Choroid plexus epithelial cell (primary cell): ENCODE measurements at places on chromosomes 2 and 18.

- no peak for DNase-seq
These were observed 53.6 kb upstream of the AFF3 start for GRCh38 chr2:100195942-100196341.

GRCh38 chr2:134446383-134447017 lies 192.6 kb downstream of the MGAT5 start:
- peak; percentile 25 for DNase-seq

DNA sequence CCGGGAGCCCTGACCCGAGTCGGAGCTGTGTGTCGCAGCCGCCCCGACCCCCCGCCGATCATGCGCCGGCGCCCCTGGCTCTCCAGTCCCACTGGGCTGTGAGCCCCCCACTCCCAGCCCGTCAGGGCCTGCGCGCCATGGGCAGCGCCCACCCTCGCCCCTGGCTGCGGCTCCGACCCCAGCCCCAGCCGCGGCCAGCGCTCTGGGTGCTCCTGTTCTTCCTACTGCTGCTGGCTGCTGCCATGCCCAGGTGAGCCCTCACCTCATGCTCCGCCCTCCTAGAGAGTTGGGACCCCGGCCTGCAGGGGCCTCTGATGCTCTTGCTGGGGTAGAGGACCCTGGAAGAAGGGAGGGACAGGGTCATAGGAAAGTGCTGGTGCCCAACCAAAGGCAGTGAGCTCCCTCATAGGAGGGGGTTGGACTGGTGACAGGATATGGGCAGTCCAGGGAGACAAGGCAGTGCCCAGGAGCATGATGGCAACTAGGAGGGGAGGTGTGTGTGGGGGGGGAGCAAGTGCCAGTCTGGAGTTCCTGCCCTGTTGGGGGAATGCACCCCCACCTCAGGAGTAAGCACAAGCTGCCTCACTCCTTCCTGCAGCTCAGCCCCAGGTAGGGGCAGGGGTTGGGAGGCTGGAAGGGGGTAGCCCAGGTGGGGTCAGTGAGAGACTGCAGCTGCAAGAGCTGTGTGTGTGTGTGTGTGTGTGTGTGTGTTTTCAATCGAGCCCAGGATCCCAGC lies 375 bp downstream of the WNT10A start:
- DNase-seq, result no peak

GRCh38 chr18:7789856-7790552 lies 222.9 kb downstream of the PTPRM start:
- peak; percentile 78 for DNase-seq

- peak; percentile 73 for DNase-seq
These were observed 14.6 kb downstream of the FBXO11 start for GRCh38 chr2:47891369-47892337.

GRCh38 chr2:46368401-46368800 lies 71.2 kb downstream of the EPAS1 start:
- DNase-seq, result no peak

DNA sequence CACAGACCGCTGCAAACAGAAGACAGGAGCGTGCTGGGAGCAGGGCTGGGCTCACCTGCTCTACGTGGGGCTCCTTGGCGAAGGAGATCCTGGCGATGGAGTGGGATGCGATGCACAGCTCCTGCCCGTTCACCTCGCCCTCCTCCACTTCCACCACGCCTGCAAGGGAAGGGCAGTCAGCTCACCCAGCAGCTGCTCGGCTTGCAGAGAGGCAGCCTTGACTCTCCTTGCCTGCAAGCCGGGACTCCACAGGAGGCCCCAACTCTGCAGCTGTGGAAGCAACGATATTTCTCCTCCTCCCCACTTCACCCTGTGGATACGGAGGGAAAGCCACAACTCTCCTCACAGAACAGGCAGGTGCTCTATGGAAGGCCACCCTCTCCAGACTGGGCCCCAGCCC lies 35.1 kb downstream of the THAP4 start:
- DNase-seq, result no peak

- DNase-seq, result no peak
These were observed 335.8 kb downstream of the RAD51AP2 start for GRCh38 chr2:17182399-17182798.

- DNase-seq, result no peak
These were observed 112.1 kb downstream of the PLB1 start for GRCh38 chr2:28607730-28608499.

GRCh38 chr2:120904830-120905234 lies 169.2 kb downstream of the GLI2 start:
- no peak for DNase-seq

GRCh38 chr2:30971231-30972025 lies 164.2 kb upstream of the CAPN13 start:
- no peak for DNase-seq

- DNase-seq, result no peak
These were observed at the start of gene KHK for GRCh38 chr2:27086724-27087593. Gene KHK, plus strand, starts transcription at chr2:27086772. Its CDS starts 488 bp downstream, at chr2:27087260.

DNA sequence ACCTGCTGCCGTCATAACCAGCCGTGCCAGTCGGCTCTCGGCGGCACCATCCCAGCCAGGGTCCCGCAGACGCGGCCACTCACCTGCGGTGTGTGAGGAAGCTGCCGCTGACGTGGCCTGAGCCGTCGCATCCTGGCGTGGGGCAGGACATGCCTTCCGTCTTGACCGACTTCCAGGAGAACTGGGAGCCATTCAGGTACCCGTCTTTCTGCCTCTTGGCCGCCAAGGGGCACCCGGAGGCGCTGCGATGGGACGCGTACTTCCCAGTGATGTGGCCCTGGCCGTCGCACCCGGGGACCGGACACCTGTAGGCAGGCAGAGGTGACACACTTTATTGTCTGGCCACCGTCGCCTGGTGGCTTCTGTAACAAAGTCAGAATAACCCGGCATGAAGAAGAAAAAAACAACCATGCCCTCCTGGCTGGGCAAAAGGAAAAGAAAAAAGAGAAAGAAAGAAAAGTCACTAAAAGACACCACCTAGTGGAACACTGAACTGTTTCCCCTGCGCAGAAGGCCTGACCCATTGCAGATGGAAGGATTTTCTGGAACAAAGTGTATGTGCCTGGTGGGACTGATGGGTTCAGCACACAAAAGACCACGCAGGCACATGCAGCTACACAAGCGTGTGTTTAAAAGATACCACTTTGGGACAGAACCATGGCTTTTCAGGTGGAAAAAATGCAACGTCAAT lies 94.9 kb upstream of the PXDN start:
- DNase-seq, result no peak

GRCh38 chr2:141968433-141968832 lies 162.4 kb downstream of the LRP1B start:
- DNase-seq, result peak; percentile 58

- DNase-seq, result no peak
These were observed 125.1 kb upstream of the TNP1 start for GRCh38 chr2:216984937-216985336.

DNA sequence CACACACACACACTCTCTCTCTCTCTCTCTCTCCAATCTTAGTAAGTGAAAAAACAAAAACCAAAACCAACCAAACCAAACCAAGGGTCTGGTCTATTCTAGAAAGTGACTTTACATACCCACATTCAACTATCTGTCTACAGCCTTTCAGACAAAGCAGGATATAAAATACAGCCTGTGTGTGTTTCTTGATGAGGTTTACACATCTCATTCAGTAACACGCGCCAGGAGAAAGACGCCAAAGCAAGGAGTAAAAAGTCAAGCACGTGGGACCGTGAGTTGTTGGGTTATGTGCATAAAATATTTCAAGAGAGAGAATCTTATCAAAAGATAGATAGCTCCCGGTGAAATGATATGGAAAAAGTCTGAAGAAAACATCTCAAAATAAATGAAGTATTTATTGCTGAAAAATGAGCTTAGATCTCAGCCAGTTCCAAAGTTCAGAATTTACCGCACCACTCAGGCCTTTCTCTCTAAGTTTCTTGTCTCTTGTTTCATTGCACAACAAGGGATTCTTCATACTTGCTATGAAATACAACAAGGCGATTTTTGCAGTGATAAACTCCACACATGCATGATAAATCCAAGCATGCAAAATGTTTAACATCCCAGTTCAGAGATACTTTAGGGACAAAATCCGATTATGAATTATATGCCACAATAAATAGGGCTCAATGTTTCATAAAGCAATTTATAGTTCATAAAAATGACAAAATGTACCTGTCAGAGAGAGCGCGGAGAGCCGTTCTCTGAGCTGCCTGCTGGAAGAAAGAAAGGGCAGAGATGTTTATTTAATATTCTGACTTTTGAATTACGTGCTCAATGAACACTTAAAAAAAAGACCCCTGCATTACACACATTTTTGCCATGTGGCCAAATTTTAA lies 159.3 kb upstream of the REV1 start:
- no peak for DNase-seq

DNA sequence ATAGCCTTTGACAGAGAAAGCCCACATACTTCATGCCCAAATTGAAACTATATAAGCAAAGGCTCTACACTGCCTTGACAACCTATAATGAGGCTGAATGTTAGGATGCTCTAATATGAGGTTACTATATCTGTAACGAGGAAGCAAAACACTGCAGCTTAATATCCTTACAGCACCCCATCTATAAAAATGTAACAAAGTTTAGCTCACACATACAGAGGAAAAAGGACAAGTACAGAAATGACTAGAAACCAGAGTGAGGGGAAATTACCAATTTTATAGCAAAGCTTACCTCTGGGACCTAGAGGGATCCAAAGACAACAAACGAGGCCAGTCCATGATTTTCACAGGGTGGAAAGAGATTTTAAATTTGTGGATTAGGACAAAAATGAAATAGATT lies 138.5 kb downstream of the COL4A4 start:
- no peak for DNase-seq

DNA sequence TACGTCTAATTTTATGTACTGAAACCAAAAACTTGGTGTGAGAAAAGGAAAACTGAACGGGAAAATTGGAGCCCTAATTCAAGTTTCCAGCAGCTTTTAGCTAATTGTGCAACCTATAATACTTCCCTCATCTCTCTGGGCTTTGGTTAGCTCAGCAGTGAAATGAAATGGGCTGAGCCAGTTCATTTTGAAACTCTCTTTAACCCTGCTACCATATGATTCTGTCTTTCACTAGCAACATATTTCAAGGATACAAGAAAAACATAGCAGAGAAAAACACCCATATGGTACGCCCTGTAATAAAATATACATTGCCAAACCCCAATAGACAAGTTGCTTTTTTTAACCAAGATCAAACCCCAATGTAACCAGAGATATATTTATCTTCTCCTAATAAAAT lies 799 bp downstream of the SYT4 start:
- DNase-seq, result no peak

- DNase-seq, result no peak
These were observed 197.3 kb upstream of the STK17B start for GRCh38 chr2:196368546-196369225.

GRCh38 chr2:16049406-16049805 lies 109.1 kb downstream of the MYCN start:
- no peak for DNase-seq

- DNase-seq, result peak; percentile 16
These were observed 41.2 kb upstream of the PEX13 start for GRCh38 chr2:60976256-60976850.

DNA sequence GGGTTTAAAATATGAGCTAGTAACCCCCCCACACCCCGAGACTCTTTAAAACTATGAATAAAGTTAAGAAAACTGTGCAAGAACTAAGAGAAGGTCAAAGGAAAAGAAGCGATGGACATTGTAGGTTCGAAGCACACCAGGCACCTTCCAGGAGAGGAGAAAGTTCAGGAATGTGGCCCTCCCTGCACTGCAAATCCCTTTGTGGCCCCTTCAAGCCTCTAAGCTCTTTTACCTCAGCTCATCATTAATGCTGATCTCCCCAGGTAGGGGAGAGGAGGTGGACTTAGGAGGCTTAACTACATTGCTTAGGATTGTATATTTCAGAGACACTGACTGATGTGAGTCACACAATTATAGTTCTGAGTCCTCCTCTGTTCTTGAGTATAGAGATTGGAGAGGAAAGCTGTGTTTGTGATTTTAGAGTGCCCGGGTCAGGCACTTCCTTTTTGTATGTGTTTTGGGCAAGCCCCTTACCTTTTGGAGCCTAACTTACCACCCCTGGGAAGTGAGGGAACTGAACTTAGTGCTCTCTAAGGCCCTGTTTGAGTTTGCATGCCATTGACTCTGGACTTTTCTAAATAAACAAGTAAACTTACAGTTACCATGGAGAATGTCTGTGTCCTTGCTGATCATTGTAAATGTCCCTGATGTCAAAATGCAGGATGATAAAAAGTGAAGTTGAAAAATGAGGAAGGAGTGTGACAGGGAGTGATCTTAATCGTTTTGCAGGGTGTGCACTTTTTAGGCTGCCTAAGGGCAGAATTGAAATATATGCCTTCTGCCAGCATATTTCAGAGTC lies 140.8 kb upstream of the ZEB2 start:
- peak; percentile 37 for DNase-seq

- DNase-seq, result no peak
These were observed 140.6 kb downstream of the TMX3 start for GRCh38 chr18:68574311-68574710.

DNA sequence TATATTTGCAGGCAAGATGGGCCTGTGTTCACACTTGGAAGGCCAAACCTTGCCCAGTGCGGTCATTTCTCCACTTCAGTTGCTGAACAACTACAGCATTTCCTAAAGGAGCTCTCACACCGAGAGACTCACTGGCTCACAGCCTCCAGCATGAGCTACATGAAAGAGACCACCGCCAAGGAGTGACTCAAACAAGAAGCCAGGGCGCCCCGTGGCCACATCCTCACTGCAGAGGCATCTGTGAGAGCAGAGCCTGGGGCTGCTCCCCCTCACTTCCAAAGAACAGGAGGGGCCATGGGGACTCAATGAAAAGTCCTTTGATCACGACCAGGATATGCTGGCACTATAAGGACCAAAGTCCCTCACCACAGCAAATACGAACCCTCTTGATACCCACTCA lies 50.0 kb downstream of the TMEM163 start:
- DNase-seq, result no peak

- DNase-seq, result no peak
These were observed 249.3 kb upstream of the MEIS1 start for GRCh38 chr2:66185497-66186054.

DNA sequence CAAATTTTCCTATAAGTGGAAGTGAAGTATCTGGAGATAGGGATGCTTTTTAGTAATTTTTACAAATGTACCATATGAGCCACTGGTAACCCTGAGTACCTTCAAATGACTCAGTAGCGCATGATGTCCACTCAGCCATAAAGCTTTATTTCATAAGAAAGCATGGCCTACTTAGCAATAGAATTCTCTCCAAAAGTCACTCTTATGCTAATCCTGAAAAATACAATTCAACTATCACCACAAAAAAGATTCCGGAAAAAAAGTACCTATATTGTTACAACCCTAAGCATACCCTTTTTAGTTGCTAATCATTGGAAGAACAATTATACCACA lies 732.2 kb downstream of the SOCS6 start:
- DNase-seq, result no peak
